NCI-H69 (cell line): ENCODE measurements at places on chromosomes 2 and 18.
A peak's percentile ranks its signal among the peaks of the same experiment; 100 is the strongest.

GRCh38 chr2:63983986-63984605, 35.1 kb downstream of the VPS54 start:
- DNase-seq, result peak; percentile 51

- DNase-seq, result no peak
Observed at GRCh38 chr2:201285499-201285898, 25.2 kb downstream of the CASP8 start.

GRCh38 chr2:75166491-75166890, 32.8 kb downstream of the TACR1 start:
- DNase-seq, result no peak

DNA sequence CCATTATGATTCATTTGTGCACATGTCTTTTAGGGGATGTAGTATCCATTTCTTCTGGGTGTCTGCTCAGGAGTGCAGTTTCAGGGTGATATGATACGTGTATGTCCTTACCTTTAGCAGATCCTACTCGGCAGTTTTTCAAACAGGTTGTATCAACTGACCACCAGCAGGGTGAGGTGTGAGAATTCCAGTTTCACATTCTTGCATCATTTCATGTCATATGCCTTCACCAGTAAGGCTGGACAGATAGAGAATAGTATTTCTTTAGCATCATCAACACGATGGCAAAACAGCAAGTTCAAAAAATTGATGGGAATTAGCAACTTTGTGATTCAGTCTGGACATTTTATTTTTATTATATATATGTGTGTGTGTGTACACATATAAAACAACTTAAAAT, 230.0 kb upstream of the TPO start:
- no peak for DNase-seq

GRCh38 chr2:167438206-167438605, 549.9 kb downstream of the XIRP2 start:
- no peak for DNase-seq

DNA sequence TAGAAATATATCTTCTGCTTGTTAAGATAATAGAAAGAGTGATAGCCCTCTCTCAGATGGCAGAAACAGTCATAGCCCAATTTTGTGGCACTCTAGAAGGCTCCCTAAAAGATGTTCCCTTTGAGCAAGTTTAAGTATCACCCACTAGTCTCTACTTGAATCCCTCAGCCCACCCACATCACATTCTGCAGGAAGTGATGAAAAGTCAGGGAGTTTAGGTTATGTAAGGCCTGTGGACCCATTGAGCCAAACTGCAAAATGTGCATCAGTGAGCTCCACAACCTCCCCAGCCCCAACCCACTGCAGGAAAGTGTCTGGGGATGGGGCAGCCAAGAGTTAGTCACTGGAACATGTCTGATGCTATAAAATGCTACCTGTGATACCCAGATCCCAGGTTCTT, 25.6 kb downstream of the ANKRD44 start:
- DNase-seq, result no peak

DNA sequence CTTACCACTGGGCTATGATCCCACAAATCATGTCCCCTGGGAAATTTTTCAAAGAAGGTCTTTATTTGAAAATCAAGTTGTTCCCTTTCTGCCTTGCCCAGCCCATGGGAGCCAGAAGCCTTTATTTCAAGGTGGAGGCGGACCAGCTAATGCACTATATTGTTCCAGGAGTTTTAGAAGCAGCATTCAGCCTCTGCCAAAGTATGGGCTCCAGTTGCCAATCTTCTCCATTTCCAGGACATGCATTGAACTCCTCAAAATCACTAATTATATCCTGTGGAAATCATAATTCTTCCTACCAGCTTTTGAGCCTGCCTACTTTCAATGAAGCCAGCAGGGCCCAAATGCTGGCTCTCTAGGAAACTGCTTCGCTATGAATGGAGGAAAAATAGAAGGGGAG, 195.8 kb downstream of the RAD51AP2 start:
- DNase-seq, result no peak

GRCh38 chr2:127664065-127664894, 11.1 kb downstream of the LIMS2 start:
- DNase-seq, result peak; percentile 14

GRCh38 chr18:44601447-44601846, 79.2 kb upstream of the SETBP1 start:
- DNase-seq, result peak; percentile 70

GRCh38 chr2:57878866-57879210, 167.8 kb upstream of the VRK2 start:
- DNase-seq, result peak; percentile 32

- DNase-seq, result no peak
Observed at GRCh38 chr18:72995558-72995957, 127.8 kb upstream of the NETO1 start.

GRCh38 chr2:240792629-240793312, 27.2 kb downstream of the KIF1A start:
- DNase-seq, result no peak

DNA sequence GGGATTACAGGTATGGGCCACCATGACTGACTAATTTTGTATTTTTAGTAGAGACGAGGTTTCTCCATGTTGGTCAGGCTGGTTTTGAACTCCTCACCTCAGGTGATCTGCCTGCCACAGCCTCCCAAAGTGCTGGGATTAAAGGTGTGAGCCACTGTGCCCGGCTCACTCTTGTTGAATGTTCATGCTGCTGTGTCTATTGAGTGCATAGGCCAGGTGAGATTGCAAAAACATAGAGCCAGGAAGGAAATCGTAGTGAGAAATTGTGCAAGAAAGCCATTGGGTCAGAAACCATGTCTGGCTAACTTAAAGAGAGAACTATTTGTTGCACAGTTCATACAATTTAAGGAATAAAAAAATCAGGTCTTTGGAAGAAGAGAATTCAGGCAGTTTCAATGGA, 45.5 kb upstream of the FZD5 start:
- DNase-seq, result no peak

- DNase-seq, result no peak
Observed at GRCh38 chr2:168971261-168971660, 59.9 kb downstream of the ABCB11 start.

DNA sequence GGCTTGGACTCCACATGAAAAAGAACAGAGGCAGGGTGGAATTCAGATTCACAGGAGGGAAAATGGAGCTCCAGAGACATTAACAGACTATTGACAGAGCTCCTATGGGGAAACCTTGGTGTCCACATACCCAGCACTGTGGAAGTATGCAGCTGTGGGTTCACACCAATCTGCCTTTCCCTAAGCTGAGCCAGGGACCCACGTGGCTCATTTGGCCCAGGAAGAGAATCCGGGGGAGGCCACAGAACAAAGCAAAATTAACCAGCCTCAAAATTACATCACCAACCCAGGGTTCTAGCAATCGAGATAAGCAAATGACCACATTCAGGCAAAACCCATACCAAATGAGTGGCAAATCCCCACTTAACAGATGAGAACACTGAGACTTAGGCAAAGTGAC, 105.8 kb upstream of the TWIST2 start:
- DNase-seq, result no peak

DNA sequence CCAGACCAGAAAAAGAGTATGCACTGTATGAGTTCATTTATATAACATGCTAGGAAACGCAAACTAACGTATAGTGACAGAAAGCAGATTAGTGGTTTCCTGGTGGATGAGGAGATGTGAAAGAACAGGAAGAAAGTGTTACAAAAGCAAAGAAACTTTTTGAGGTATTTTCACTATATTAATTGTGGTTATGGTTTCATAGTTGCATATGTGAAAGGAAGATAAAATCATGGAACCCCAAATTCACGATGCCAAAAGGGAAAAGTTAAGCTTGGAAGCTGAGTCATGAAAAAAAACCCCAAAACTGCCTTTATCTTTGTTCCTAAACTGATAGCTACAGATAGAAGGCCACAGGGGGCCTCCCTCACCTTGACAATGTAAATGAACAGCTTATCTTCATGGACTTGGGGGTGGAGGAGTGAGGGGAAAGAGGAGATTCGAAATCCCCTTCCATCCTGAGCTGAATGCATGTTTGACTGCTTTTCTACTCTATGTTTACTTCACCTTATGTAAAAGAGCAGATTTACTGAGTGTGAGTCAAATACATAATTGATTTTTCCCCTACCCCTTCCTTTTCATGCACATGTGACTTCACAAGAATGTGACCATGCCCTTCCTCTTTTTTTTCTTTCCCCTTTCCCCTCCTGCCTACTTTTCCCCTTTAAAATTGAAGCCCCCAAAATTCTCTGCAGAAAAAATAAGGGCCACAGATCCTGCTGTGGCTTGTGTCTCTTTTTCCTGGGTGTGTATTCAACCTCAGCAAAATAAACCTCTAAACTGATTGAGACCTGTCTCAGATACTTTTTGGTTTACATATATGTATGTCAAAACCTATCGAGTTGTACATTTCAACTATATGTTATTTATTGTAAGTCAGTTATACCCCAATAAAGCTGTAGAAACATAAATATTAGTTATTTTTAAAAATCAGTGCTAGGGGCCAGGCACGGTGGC, 100.1 kb upstream of the TLK1 start:
- no peak for DNase-seq

DNA sequence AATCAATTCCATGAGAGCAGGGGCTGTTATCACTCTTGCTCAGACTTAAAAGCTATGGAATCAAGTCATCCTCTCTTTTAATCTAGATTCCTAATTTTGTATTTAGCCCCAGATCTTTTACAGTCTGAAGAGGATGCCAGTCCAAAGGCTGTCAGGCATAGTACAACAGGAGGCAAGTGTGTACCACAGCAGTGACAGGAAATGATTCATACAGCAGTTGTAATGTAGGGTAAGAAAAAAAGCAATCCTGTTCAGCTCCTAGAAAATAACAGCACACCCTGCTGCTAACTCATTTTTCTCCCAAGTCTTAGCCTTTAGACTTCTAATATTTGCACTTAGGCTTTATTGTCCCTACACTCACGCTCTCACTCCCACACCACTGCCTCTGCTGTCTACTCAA, 127.8 kb upstream of the SYT4 start:
- DNase-seq, result peak; percentile 69

- DNase-seq, result peak; percentile 98
Observed at GRCh38 chr2:219001577-219002394, 8.6 kb upstream of the CRYBA2 start.

DNA sequence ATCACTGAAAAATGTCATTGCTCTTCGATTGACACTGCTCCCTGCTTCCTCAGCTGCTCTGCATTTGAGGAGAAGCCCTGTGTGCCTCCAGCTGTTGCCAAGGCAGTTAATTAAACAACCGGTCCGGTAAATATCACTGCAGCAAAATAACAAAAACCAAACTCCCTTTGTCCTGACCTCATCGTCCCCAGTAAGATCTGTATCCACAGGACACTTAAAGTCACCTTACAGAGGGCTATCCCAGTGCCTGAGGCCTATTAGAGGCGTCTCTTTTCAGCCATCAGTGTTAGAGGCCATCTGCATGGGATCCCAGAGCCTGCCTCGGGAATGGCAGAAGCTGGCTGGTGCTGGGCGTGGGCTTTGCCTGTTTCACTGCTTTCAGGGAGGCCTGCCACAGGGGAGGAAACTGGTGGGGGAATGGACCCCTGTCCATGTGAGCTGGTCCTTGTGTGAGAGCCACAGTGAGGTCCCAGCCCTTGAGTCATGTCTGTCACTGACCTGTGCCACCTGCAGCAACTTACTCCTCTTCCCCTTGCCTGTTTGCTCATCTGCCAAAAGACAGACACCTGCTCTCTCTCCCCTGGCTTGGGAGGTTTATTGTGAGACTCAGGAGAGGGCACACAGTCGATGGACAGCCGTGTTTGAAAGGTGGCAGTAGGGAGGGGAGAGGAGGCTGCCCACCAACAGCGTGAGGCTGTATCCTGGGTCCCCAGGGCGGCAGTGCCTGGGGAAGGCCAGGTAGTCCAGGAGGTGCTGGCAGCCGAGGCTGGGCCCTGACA, 117.7 kb upstream of the MCFD2 start:
- DNase-seq, result peak; percentile 48

DNA sequence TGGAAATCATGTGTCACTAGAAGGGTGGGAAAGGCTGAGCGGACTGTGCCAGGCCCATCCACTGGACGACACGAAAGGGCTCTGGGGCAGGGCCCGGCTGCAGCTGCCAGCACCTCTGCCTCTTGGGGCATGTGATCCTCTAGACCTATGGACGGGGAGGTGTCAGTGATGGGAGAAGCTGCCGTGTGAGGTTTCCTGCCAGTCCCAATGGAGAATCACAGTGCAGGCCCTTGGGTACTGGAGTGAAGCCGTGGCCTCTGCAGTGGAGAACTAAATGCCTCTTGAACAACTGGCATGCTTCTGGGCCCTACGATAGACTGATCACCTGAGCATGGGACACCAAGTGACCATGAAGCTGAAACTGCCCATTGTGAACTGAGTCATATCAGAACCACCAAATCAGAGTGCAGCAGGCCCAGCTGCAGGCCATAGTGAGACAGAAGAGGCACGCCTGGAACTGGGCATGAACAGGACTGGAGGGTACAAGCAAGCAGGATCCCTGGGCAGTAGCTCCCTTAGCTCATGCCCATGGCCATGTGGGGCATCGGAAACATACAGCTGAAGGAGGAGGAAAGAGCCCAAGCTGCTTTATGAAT, 18.8 kb upstream of the RHOB start:
- DNase-seq, result no peak

DNA sequence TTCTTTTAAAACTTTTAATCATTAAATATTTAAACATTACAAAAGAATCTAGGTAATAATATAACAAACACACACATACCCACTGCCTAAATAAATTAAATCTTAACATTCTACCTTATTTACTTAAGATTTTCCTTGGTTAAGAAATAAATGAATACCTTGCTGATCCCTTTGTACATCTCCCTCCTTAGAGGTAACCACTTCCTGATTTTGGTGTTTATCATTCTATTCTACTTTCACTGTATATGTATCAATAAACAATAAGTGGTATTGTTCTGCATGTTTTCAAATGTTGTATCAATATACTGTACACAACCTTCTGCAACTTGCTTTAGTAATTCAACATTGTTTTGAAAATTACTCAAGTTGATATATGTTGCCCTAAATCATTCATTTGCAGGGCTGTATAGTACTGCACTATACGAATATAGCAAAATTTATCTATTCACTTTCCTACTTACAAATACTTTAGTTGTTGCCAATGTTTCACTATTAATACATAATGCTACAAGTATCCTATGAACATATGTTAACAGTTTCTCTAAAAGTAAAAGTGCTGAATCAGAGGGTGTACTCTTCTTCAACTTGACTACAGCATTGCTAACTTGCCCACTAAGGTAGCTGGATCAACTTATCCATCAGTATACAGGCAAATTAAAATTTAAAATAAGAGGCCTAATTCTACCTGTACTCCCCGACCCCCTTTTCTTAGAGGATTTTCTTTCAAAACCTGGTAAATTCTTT, 65.8 kb downstream of the MEMO1 start:
- no peak for DNase-seq

- no peak for DNase-seq
Observed at GRCh38 chr2:142973822-142974207, 96.4 kb downstream of the KYNU start.

GRCh38 chr2:238855891-238856580, 8.2 kb downstream of the TWIST2 start:
- no peak for DNase-seq
